NT2/D1 (cell line): ENCODE measurements at places on chromosomes 3 and 15.

- no peak for DNase-seq
Observed at GRCh38 chr3:27905625-27906024, 183.5 kb upstream of the EOMES start.

- no peak for DNase-seq
Observed at GRCh38 chr3:16311960-16312451, 47.0 kb downstream of the OXNAD1 start.

DNA sequence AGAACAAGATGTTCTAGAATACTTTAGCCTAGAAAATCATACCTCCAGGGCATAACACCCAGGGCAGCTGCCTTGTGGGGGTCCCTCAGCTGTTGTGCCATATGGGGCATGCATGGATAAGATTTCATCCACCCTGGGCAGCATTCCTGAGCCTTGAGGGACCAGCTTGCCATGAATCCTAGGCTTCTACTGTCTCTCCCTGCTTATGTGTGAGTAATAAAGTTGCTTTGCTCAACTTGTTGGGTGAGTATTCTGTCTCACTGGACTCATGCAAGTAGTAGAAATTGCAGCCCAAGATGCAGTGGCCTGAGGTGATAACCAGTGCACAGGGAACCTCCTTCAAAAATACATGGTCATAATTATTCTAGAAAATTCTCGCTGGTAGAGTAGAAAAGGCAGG lies 52.1 kb upstream of the EPHB1 start:
- DNase-seq: no peak

DNA sequence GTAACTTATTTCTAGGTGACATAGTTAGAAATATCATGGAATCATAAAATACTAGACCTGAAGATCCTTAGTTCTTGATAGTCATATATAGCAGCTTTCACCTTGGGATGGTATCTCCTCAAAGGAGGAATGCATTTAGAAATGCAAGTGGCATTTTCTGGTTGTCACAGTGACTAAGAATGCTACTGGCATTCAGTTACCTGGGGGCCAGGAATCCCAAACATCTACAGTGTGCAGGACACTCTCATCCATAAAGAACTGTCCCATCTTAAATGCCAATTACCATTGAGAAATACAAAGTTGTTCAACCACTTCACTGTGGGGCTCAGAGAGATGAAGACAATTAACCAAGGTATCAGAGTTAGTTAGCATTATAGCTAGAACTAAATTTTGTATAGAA lies 36.7 kb downstream of the MYH15 start:
- DNase-seq: no peak

GRCh38 chr15:62147551-62147950 lies 17.5 kb downstream of the C2CD4B start:
- DNase-seq: no peak

GRCh38 chr3:130789782-130790322 lies 43.2 kb upstream of the PIK3R4 start:
- DNase-seq: no peak

DNA sequence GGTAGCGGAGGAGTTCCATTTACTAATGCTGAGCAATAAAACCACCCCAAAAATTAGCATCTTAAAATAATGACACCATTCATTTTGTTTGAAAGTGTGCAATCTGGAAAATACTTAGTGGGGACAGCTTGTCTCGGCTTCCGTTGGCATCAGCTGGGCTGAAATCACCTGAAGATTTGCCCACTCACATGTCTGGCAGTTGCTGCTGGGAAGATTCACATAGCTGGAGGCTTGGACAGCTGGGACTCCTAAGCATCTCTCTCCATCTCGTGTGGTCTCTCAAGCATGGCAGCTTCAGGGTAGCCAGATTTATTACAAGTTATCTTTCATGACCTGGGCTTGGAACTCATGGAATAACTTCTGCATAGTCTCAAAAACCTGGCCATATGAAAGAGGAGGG lies 38.4 kb upstream of the BFSP2 start:
- DNase-seq: no peak

DNA sequence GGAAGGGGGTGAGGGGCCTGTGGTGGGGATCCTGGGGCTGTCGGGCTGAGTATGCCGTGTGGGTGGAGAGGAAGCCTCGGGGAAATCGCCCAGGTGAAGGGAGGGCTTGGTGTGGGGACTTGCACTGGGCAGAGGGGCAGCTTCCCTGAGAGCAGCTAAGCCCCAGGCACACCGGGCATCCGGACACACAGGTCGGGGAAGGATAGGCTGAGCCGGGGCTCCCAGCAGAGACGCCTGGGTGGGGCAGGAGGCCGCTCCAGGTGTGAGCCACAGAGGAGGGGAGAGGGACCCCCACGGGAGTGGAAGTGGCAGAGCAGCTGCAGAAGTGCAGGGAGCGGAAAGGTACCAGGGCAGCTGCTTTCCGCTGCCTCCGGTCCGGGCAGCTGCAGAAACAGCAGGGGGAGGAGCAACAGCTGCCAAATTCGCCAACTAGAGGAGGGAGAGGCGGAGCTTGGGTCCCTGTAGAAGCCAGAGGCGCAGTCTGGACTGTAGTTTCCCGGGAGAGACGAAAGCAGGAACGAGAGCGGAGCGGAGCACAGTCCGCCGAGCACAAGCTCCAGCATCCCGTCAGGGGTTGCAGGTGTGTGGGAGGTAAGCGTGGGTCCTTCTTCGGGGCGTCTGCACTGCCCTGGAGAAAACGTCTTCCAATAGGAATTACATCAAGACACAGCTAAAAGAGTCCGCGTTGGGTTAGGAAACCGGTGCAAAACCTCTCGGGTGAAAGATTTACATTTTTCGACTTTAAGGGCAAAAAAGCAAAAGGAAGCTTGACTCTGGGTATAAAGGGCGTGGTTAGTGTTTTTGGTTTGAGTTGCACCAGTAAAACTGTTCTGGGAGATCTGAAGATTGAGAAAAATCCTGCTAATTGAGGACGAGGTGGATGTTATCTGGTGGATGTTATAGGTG lies at the start of gene SERPINI1:
Gene SERPINI1 (plus strand): TSS at position 489 of the 906 bp plus-strand sequence. CDS start 53,408 bp downstream, outside the sequence.
- DNase-seq: peak; percentile 90

GRCh38 chr15:84956199-84956598 lies 25.5 kb upstream of the PDE8A start:
- DNase-seq: no peak

DNA sequence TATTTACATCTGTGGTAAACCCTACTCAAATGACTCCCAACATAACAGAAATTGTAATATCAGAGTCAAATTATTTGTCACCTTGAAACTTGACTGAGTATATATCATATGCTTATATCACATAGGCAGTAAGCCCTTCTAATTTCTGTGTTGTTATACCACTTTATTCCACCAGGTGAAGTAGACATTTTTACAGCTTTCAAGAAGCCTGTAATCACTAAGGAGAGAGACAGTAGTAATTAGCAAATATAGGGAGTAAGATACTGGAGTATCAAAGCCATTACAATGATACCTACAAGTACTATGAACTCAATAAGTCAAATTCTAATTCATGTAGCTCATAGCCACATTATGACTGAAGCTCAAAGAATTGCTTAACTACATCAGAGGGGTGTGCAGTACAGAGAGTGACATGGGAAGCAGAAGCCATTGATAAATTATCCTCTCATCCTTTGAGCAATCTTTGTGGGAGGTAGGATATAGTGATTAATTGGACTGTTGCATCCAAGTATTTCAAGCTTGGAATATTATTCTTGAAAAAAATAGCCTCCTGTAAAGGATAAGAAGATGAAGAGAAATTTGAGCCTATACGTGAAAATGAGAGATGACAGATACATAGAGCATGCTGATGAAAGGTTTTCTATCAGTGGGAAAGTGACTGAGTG lies 1005.9 kb downstream of the ZPLD1 start:
- no peak for DNase-seq

DNA sequence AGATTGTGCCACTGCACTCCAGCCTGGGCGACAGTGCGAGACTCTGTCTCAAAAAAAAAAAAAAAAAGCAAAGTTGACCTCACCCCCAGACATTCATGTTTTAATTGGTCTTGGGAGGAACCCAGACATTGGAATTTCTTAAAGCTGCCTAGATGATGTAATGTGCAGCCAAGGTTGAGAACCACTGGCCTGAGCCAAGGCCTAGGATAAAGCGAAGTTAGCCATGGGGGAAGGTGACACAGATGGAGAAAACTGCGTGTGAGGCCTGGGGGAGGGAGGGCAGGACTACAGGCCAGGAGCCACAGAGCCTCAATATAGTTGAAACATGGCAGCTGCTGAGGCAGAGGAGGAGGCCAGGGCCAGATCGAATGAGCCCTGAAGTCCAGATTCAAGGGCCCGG lies 21.0 kb downstream of the GLB1 start:
- DNase-seq: no peak

GRCh38 chr15:33500432-33501195 lies 189.8 kb downstream of the RYR3 start:
- no peak for DNase-seq

- DNase-seq: no peak
Observed at GRCh38 chr3:184472723-184473428, 88.7 kb upstream of the EPHB3 start.

- no peak for DNase-seq
Observed at GRCh38 chr3:44992555-44993470, 16.8 kb downstream of the EXOSC7 start.

GRCh38 chr3:127356381-127356780 lies 68.5 kb upstream of the PRR20G start:
- no peak for DNase-seq

DNA sequence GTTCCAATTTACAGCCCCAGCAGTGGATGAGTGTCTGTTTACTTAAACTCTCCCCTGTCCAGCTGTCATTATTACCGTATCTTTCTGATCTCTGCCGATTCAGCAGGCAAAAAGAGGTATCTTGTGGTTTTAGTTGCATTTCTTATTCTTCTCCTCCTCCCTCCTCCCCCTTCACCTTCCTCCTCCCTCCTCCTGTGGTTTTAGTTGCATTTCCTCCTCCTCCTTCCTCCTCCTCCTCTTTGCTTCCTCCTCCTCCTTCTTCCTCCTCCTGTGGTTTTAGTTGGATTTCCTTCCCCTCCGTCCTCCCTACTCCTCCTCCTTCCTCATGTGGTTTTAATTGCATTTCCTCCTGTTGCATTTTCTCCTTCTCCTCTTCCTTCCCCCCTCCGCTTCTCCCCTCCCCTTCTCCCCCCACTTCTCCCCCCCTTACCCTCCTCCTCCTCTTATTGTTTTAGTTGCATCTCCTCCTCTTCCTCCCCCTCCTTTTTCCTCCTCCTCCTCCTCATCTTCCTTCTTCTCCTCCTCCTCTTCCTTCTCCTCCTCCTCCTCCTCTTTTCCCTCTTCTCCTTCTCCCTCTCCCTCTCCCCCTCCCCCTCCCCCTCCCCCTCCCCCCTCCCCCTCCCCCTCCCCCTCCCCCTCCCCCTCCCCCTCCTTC lies 25.3 kb upstream of the VPS33B start:
- no peak for DNase-seq

GRCh38 chr3:190017521-190018288 lies 103.0 kb downstream of the P3H2 start:
- no peak for DNase-seq

DNA sequence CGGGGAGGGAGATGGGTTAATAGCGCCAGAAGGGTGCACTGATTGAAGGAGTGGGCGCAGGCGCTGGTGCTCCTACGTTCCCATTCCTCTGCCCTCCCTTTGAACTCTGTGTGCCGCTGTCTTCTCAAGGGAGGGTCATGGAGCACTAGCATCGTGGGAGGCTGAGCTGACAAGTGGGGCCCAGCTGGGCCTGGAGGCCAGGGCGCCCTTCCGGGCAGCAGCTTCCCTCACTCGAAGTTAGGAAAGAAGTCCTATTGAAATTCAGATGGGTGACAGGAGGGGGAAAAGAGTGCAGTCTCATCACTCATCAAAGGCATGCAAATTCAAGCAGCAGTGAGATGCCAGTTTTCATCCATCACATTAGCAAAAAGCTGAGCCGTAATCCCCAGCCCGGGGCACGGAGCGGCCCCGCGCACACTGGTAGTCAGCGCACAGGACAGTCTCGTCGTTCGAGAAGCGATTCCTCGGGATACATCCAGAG lies 128.2 kb downstream of the LRRK1 start:
- peak; percentile 77 for DNase-seq

DNA sequence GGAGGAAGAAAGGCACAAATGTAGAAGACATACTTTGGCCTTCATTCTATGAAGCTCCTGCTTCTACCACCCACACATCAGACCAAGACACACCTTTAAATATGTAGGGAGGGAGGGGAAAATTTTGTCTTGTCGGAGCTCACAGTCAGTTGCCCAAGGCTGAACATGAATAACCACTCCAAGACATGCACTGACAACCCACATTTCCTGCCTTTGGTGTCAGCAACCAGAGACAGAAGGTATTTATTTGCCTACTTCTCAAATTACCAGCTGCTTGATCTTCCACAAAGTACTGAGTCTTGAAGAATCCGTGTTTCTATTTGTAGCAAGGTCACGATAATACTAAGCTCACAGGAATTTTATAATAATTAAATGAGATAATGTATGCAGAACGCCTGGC lies 169.7 kb downstream of the KCNMB2 start:
- no peak for DNase-seq

GRCh38 chr3:48222616-48223513 lies at the start of gene CAMP:
Gene CAMP (plus strand): TSS chr3:48223495. CDS start chr3:48223512, 17 bp downstream.
- DNase-seq: no peak

DNA sequence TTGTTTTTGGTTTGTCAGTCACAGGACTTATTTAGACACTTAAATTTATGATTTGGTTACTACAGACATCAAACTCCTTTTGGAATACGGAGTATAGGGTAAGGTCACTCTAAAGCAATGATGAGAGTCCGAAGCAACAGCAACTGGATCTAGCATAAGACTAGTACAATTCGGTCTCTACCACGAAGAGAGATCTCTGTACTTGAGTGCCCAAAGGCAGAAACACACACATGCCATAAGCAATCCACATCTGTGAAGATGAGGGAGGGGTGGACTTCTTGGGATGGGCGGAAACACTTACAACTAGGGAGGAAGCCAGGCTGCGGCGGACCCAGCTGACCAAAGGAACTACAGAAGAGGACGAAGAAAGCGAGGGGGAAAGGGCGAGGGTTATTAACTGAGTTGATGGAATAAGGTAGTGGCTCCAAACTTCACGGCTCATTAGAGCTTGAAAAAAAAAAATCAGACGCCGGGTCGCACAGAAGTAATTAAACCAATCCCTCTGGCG lies 595 bp downstream of the DPH6 start:
- no peak for DNase-seq

- no peak for DNase-seq
Observed at GRCh38 chr3:72152551-72153476, 367.9 kb upstream of the PROK2 start.

GRCh38 chr3:99850608-99851007 lies 32.9 kb downstream of the CMSS1 start:
- DNase-seq: no peak

GRCh38 chr3:66486646-66487045 lies 14.2 kb downstream of the LRIG1 start:
- DNase-seq: no peak

DNA sequence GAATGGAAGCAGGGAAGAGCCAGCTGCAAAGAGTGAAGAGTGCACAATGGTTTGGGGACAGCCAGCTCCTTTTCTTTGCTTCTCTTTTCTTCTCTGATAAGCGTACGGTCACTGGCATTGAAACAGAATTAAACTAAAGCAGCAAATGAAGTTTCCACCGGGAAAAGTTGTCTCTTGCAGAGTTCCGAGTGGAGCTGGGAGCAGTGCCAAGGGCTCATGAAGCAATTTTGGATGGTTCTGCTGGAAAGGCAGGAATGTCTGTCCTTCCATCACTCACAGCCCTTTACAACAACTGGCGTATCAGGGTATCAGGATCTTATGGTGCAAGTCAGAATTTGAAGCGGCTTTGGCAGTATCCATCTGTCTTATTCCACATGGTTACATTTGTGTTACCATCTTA lies 1042.9 kb downstream of the NTRK3 start:
- no peak for DNase-seq

- DNase-seq: no peak
Observed at GRCh38 chr3:127887321-127887720, 27.7 kb upstream of the KBTBD12 start.
